ENCODE measurements at places on chromosomes 6 and 20.

DNA sequence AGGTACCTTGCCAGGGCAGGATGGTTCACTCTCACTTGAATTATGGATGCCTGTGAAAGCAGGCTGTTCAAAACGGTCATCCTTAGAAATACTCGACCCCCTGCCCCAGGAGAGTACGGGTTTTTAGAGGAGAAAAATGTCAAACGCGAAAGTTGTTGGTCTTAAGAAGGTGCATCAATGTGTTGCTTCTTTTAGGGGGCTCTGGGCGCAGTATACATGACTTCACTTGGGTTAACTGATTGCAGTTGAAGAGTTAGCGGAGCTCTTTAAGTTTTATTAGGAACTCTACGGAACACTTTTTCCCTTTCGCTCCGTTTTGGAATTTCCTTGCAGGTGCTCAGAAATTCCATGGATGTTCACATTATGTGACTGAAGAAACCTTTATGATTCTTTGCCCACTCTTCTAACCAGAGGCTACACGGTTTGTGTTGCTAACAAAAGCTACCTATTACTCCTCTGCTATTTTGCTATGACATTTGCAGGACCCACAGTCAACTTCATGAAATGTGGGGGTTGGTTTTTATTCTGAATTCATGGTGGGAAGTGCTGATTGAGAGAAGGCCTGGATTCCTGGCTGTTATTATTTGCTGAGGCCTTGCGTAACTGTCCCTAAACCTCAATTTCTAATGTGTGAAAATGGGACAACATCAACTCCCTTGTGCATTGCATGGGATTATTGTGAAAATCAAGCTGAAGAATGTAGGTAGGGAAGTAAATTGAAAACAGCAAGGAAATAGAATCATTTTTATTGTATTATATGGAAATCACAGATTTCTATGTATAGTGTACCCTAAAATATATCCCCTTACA is 845 bp downstream of the ENPP1 start:
- no peak for DNase-seq

GRCh38 chr6:23446469-23446967 is 679.5 kb upstream of the NRSN1 start:
- peak; percentile 19 for DNase-seq

- no peak for DNase-seq
Measured at GRCh38 chr20:19543101-19543500, 215.0 kb upstream of the RIN2 start.

GRCh38 chr6:168417679-168418557 is 23.1 kb upstream of the SMOC2 start:
- no peak for DNase-seq

DNA sequence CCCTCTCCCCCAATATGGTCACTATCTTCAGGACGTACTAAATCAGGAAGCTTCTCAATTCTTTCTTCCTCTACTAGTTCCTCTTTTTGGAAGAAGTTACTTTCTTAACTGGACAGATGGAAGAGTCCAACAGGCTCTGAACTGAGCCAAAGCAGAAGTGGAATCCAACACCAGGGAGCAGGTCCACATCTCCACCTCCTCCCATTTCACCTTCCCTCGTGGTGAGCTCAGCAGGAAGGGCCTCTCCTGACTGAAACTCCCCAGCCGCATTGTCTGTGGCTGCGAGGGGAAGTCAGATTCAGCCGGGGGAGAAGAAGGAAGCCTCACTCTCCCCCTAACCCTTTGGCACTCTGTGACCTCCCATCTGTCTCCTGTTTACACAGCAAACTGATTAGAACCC is 63.8 kb upstream of the UST start:
- DNase-seq, result no peak
